ENCODE measurements at places on chromosomes 3 and 15.

GRCh38 chr3:33664195-33664594, 53.9 kb downstream of the CLASP2 start:
- H3K36me3 ChIP-seq: peaks cover 15% of the 10 kb centered on the region
- H3K27me3 ChIP-seq: no peaks in the 10 kb centered on the region
- no peak overlapping the region for H3K27ac ChIP-seq
- H3K4me3 ChIP-seq: no peak overlapping the region
- peaks cover 13% of the 10 kb centered on the region for H3K4me1 ChIP-seq
- no peak for DNase-seq

DNA sequence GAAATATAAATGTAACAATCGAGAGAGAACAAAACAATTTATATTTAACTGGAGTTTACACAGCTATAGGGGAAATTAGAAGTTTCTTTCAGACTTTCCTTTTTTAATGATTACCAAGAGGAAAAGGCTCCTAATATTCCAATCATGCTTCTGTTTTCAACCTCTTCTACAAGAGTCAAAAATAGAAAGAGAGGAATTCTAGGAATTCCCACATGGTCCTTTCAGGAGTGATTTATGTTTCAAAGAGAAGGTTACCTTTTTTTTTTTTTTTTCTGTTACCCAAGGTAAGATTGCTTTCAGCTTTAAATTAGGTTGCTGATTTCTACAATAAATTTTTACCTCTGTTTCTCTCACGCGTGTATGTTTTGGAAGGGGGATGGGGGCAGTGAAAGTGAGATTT, 355.3 kb upstream of the DCBLD2 start:
- H3K4me3 ChIP-seq: no peak overlapping the region
- H3K36me3 ChIP-seq: no peaks in the 10 kb centered on the region
- DNase-seq: no peak
- H3K4me1 ChIP-seq: no peaks in the 10 kb centered on the region

DNA sequence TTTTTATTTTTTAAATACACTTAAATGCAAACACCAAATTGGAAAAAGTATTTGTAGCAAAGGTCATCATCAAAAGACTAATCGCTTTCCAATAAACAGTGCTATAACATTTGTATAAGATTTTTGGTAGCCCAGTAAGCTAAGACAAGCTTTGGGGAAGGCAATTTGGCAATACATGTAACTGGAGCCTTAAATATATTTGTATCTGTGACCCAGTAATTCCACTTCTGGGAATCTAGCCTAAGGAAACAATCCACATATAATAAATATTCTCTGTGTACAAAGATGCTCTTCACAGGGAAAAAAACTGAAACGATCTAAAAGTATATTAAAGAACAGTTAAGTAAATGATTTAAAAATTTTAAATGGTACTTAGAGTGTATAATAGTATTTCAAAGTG, 65.5 kb upstream of the TJP1 start:
- H3K4me3 ChIP-seq: no peak overlapping the region
- no peaks in the 10 kb centered on the region for H3K36me3 ChIP-seq
- no peak for DNase-seq
- H3K4me1 ChIP-seq: no peaks in the 10 kb centered on the region
- H3K27me3 ChIP-seq: peaks cover 16% of the 10 kb centered on the region

- H3K4me1 ChIP-seq: peaks cover 81% of the 10 kb centered on the region
- H3K4me3 ChIP-seq: no peak overlapping the region
- H3K36me3 ChIP-seq: peaks cover 39% of the 10 kb centered on the region
- DNase-seq: no peak
Measured at GRCh38 chr15:59801649-59802048, 112.5 kb upstream of the BNIP2 start.

GRCh38 chr3:125052624-125053303, 3.0 kb downstream of the HEG1 start:
- H3K36me3 ChIP-seq: peaks cover 37% of the 10 kb centered on the region
- DNase-seq: no peak
- peaks cover 24% of the 10 kb centered on the region for H3K27me3 ChIP-seq
- H3K4me3 ChIP-seq: peak overlapping the region; percentile 97
- peaks cover 68% of the 10 kb centered on the region for H3K4me1 ChIP-seq

DNA sequence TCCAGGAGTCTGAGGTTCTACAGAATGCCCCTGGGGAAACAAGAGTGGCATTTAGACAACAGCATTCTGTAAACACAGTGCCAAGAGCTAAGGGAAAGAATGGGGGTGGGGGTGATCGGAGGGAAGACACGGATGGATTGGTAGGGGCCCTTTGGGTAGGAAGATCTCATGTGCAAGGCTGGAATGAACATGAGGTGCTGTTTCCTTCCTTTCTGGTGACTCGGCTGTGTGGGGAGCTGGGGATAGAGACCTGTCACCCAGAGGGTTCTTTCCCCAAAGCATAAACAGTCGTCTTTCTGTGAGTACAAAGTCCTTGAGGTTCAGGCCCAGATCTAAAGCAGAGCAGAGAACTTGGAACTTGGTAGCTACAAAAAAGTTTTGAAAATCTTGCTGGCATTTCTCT, 11.7 kb downstream of the TPM1 start:
- no peak overlapping the region for H3K4me3 ChIP-seq
- H3K4me1 ChIP-seq: peaks cover 9% of the 10 kb centered on the region
- no peak overlapping the region for H3K27ac ChIP-seq
- H3K27me3 ChIP-seq: no peaks in the 10 kb centered on the region
- H3K36me3 ChIP-seq: no peaks in the 10 kb centered on the region
- DNase-seq: no peak

DNA sequence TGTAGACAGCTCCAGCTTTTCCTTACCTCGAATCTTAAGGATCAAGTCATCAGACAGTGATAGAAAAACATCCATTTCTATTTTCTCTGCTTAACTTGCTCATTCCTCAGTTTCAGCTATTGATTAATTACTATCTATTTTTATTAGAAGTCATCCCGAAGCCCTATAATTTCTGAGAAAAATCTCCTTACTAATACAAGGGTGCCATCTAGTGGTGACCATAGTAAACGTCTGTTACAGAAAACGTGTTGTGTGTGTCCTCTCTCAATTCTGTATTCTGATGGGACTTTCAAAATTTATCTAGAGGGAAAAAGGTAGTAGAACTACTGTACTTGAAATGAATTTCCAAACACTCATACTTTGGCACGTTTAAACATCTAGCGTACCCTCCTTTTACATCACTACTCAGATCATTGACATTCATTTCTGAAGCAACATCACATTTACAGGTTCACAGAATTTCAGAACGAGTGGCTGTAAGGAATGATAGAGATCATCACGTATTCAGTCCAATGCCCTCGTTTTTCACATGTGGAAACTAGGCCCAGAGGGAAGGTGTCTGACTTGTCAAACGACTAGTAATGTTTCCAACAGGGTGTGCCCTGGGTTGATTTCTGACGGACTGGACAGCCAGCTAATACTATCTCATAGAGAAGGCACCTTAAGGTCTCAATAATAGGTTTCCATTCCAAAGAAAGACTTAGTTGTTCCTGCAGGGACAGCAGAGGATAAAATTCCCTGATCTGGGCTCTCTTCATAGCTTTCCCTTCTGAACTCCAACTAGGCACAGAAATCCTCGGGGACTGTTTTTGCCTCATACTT, 25.6 kb downstream of the HACD2 start:
- H3K27me3 ChIP-seq: no peaks in the 10 kb centered on the region
- peaks cover 3% of the 10 kb centered on the region for H3K36me3 ChIP-seq
- no peak overlapping the region for H3K27ac ChIP-seq
- no peaks in the 10 kb centered on the region for H3K4me1 ChIP-seq

- no peak for DNase-seq
- H3K27ac ChIP-seq: no peak overlapping the region
- no peaks in the 10 kb centered on the region for H3K27me3 ChIP-seq
- no peaks in the 10 kb centered on the region for H3K36me3 ChIP-seq
Measured at GRCh38 chr3:51620543-51620942, 50.5 kb upstream of the TEX264 start.

DNA sequence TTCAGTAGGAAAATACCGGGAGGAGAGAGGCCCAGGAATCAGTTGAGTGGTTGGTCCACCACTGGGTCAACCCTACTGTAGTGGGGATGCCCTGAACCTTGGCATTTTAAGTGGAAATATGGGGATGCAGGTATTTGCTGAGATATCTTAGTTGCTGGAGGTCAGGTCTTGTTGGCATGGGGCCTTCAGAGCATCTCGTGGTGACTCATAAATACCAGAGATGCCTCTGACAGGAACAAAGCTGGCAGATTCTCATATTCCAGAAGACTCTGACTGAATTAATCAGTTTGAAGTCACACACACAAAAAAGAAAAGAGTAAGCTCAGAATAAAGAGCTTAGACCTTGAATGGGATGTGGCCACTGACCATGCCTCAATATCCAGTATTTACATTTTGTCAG, 91.6 kb downstream of the CACNA2D3 start:
- H3K4me3 ChIP-seq: no peak overlapping the region
- no peaks in the 10 kb centered on the region for H3K27me3 ChIP-seq
- no peak overlapping the region for H3K27ac ChIP-seq
- H3K36me3 ChIP-seq: no peaks in the 10 kb centered on the region
- H3K4me1 ChIP-seq: no peaks in the 10 kb centered on the region

DNA sequence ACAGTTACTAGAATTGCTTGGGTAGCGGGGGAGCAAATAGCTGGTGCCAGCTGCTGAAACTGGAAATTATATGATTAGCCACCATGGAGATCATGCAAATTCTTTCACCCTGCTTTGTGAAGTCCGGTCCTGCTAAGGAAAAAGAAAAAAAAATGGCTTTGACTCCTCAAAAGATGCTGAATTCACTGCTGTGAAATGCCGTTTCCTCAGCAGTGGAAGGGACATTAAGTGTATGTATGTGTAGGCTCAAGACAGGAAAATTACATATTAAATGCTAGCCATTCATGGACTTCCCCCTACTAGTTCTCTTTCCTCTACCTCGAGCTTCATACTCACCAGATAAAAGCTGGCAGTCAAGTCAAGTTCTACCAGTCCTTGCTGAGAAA, 81.9 kb upstream of the ZBED2 start:
- peaks cover 43% of the 10 kb centered on the region for H3K36me3 ChIP-seq
- peak overlapping the region; percentile 98 for H3K27ac ChIP-seq
- H3K27me3 ChIP-seq: no peaks in the 10 kb centered on the region
- H3K4me1 ChIP-seq: peaks cover 76% of the 10 kb centered on the region
- peak overlapping the region; percentile 93 for H3K4me3 ChIP-seq
- DNase-seq: no peak

DNA sequence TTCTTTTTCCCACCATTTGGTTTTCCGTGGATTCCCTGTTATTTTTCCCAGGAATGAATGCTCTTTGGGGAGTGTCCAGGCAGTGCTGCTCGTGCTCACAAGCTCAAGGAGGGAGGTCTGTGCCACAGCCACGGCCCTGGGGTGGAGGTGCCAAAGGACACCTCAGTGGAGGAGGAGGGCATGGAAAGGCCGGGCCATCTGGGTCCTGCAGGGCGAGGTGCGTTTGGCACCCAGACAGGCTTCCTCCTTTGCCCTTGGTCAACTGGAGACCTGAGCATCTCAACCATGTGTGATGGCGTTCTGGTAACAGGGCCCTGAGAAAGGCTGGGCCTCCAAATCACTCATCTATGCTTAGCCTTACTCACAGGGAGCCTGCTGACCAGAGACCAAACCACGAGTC, 25.4 kb downstream of the KY start:
- H3K27ac ChIP-seq: no peak overlapping the region
- H3K36me3 ChIP-seq: no peaks in the 10 kb centered on the region
- no peak overlapping the region for H3K4me3 ChIP-seq
- H3K27me3 ChIP-seq: peaks cover 10% of the 10 kb centered on the region
- no peaks in the 10 kb centered on the region for H3K4me1 ChIP-seq
- no peak for DNase-seq

DNA sequence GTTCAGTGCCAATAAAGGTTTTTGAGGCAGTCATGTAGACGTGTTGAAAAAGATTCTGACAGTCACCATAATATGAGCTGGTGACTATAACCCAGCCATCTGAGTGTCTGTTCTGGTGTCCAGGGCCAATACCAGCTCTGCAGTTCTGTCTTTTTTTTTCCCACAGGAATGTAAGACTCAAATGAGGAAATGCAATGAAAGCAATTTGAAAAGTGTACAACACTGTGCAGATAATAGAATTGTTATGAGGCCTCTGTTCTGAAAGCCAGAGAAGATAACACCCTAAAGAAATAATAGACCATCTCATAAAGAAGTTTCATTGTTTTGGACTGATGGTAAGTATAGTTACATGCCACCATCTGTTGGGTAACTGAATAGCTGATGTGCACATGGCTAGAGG, 57.1 kb downstream of the CLDN1 start:
- no peak overlapping the region for H3K27ac ChIP-seq
- H3K4me3 ChIP-seq: no peak overlapping the region
- DNase-seq: no peak
- H3K36me3 ChIP-seq: no peaks in the 10 kb centered on the region
- H3K4me1 ChIP-seq: no peaks in the 10 kb centered on the region
- H3K27me3 ChIP-seq: no peaks in the 10 kb centered on the region

- H3K36me3 ChIP-seq: no peaks in the 10 kb centered on the region
- no peak for DNase-seq
- H3K4me1 ChIP-seq: no peaks in the 10 kb centered on the region
- no peak overlapping the region for H3K4me3 ChIP-seq
- H3K27me3 ChIP-seq: peaks cover 50% of the 10 kb centered on the region
- H3K27ac ChIP-seq: no peak overlapping the region
Measured at GRCh38 chr15:75720787-75721479, 8.3 kb upstream of the CSPG4 start.

DNA sequence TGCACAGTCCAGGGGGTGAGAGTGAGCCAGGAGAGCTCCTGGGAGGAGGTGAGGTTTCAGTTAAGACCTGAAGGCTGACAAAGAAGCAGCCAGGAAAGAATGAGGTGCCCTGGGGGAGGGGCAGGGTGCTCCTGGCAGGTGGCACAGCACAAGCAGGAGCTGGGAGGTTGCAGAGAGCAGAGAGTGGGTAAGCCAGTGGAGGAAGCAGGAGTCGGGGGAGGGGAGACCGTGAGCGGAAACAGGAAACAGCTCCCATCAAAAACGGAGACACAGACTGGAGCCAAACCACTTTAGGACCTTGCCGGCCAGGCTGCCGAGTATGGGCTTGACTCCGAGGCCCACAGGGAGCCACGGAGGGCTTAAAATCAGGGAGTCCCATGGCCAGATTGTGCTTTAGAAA, 12.1 kb upstream of the FBLN2 start:
- peaks cover 70% of the 10 kb centered on the region for H3K27me3 ChIP-seq
- H3K27ac ChIP-seq: no peak overlapping the region
- DNase-seq: no peak
- H3K36me3 ChIP-seq: no peaks in the 10 kb centered on the region
- peaks cover 10% of the 10 kb centered on the region for H3K4me1 ChIP-seq

DNA sequence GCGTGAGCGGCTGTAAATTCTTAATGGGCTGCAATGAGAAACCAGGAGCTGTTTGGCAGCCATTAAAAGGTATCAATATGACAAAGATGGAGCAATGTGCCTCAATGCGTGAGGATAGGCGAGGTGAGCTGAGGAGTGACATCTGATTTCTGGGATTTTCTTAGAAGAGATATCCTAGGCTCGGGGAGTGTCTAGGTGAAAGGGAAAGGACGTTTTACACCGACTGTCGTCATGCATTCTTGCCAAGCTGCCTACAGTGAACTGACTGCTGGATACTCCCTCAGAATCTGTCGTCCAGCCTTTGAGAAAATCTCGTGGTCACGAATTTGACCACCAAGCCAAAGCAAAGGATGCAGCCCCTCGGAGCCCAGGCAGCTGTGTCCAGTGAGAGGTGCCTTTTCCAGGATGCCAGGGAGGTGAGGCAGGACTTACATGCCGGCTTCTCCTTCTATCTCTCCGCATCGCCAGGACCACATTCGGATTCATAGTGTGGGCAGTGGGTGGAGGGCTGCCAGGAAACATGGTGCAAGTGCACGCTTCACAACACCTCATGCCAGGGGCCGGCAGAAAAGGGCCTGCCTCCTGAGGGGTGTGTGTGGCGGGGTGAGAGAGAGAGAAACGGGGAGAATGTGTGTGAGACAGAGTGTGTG, 80.3 kb upstream of the ABHD17C start:
- no peak overlapping the region for H3K4me3 ChIP-seq
- DNase-seq: no peak
- no peak overlapping the region for H3K27ac ChIP-seq
- H3K27me3 ChIP-seq: peaks cover 7% of the 10 kb centered on the region
- H3K4me1 ChIP-seq: no peaks in the 10 kb centered on the region
